ENCODE measurements at places on chromosomes 3 and 15.
A peak's percentile ranks its signal among the peaks of the same experiment; 100 is the strongest.

- no peak for DNase-seq
Measured at GRCh38 chr15:100738614-100739013, 136.2 kb downstream of the ASB7 start.

DNA sequence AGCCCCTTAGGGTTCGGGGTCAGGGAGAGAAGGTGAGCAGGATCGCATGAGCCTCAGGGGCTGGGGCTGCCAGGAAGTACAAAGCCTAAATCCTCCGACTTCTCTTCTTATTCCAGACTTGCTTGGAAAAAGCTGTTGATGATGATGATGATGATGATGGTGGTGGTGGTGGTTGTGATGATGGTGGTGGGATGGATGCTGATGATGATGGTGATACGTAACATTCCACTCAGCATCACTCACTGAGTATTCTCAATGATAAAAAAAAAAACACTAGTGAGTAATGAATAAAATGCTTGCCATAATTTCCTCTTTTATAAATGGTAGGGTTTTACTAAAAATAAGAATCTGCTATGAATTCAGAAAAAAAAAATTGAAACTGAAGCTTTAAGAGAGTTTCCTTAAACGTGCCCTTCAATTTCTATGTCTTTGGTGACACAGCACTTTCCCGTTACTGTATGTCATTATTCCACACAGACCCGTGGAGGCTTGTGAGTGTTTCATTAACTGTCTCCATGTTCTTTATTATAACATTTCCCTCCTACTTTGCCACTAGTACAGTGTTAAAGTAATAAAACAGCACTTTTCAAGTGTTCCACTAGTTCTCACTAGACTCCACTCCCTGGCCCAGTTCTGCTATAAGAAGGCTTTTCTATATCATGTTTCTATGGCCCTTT, 5.4 kb upstream of the ACAN start:
- no peak for DNase-seq

DNA sequence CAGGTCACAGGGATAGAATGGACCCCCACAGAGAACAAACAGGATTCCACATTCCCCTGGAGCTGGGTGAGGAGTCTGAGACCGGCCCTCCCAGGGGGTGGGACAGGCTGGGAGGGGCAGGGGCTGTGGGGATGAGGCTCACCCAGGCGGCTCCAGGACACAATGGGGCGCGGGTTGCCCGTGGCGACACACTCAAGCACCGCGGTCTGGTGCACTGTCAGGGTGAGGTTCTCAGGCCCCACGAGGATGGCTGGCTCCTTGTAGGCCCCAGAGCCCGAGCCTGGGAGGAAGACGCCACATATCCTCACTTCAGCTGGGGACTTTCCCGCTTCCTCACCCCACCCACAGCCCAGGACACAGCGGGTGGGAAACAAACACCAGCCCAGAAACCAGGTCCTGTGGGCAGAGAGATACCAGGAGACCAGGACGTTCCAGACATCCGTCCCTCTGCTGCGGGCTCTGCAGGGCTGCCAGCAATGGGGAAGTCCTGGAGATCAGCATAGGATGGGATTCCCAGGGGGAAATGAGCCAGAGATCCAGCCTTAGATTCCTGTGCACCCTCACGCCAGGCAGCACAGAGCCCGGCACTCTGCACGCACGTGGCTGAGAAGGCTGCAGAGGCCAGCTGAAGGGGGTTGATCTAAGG, 30.2 kb downstream of the RNU5B-1 start:
- no peak for DNase-seq

GRCh38 chr3:186259612-186260383, 102.2 kb downstream of the DGKG start:
- DNase-seq: peak; percentile 45

GRCh38 chr3:41808152-41808551, 153.8 kb downstream of the ULK4 start:
- DNase-seq: no peak

GRCh38 chr15:40942878-40943277, 10.4 kb upstream of the CHAC1 start:
- no peak for DNase-seq

- no peak for DNase-seq
Measured at GRCh38 chr15:58438956-58439355, 7.2 kb downstream of the LIPC start.

GRCh38 chr3:168216851-168217250, 121.1 kb upstream of the GOLIM4 start:
- DNase-seq: no peak

GRCh38 chr3:187665010-187665409, 5.2 kb downstream of the SST start:
- no peak for DNase-seq

- DNase-seq: no peak
Measured at GRCh38 chr15:78997981-78998499, 53.2 kb upstream of the CTSH start.

GRCh38 chr15:30670056-30670455, 44.1 kb downstream of the ARHGAP11B start:
- no peak for DNase-seq

GRCh38 chr3:110344487-110344886, 727.1 kb upstream of the NECTIN3 start:
- no peak for DNase-seq

GRCh38 chr3:14216257-14217048, 37.8 kb downstream of the LSM3 start:
- DNase-seq: no peak

DNA sequence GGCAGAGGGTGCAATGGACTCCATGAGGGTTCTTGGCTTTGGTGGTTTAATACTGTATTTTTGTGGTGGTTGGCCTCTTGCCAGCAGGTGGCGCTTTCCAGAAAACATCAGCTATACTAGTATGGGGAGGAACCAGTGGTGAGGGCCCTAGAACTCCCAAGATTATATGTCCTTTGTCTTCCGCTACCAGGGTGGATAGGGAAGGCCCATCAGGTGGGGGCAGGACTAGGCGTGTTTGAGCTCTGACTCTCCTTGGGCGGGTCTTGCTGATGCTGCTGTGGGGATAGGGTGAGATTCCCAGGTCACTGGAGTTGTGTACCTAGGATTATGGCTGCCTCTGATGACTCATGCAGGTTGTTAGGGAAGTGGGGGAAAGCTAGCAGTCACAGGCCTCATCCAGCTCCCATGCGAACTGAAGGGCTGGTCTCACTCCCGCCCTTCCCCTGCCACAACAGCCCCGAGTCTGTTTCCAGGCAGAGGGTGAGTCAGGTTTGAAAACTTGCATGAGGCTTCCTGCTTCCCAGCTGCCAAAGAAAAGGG, 357.7 kb downstream of the OTOL1 start:
- DNase-seq: no peak

DNA sequence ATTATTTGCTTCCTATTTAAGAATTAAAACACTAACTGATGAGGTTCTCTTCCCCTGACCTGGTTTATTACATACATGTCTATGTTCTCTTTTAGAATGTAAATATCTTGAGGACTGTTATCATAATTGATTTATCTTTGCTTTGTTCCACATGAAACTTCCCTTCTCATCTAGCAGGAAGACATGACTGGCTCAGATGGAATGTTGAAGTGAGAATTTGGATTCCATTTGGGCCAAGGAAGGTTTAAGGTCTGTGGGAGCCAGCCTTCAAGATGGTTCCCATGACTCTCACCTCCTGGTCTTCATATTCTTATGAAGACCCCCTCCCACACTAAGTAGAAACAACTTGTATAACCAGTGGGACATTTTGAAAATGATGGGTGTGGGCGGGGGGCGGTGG, 222.2 kb upstream of the GADL1 start:
- no peak for DNase-seq

GRCh38 chr3:123258811-123259420, 57.2 kb downstream of the SEC22A start:
- no peak for DNase-seq

GRCh38 chr15:63295341-63295740, 17.9 kb downstream of the APH1B start:
- DNase-seq: no peak

DNA sequence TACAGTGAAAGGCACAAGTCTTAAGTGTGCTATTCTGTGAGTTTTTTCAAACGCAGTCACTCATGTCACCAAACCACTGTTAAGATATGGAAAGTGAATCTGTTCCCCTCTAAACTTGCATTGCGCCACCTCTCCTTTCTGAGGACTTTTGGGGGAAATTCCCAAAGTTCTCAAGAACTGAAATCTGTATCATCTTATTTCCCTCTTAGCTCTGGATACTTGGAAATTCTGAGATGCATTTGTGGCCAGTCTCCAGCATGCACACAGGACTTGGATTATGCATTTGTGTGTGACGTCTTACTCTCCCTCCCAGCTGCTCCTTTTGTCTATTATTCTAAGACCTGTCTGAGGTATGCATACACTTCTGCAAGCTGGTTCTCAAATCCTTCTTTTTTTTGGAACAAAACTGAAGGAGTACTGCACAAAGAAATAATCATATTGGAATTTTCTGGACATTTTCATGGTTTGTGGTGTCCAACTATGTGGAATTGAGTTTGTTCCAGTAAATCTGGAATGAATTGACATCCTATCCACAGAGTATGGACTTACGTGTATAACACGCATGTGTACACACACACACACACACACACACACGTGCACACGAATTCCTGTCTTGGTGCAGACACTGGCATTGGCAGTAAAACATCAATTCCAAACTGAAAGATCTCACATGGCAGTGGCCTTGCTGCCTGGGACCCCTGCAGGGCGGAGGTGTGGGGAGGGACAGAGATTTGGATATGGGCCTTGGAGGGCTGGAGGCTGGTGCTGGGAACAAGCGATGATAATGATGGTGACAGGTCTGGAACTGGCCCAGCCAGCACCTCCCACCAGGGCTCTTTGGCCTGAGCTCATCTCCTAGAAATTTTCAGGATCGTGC, 8.2 kb upstream of the LCTL start:
- DNase-seq: no peak

All from ovary (tissue), 10 donors.